ENCODE measurements at places on chromosomes 6 and 20.
A peak's percentile ranks its signal among the peaks of the same experiment; 100 is the strongest.

- DNase-seq, result no peak
Observed at GRCh38 chr6:121093928-121094327, 240.4 kb downstream of the TBC1D32 start.

DNA sequence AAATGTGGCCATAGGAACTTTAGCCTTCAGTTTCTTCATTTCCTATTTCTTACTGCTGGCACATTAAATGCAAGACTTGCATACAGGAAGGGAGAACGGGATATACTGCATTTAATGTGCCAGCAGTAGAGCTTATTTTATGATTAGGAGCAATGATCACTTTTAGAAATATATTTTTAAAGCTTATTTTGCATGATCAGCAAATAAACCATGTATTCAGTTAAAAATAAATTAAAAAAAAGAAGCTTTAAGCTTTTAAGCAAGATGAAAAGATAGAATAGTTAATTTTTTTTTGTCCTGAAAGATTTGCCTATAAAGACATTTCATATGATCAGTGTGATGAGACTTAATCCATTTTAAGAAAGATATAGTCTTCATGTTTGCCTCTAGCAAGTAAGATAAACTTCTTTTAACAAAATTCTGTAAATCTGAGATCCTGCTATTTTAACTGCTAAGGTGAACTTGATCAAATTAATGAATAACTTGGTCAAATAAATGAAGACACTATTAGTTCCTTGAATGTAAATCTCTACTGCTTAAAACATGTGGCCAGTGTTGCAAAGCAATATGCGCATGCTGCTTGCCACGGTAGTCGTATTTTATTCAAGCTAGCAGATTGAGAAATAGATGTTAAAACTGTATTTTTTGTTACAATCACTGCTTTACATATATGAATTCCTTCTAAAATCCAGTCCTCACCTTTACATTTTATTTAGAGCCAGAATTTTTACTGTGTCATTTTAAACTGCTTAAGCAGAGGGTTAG is 36.2 kb upstream of the HCRTR2 start:
- no peak for DNase-seq

DNA sequence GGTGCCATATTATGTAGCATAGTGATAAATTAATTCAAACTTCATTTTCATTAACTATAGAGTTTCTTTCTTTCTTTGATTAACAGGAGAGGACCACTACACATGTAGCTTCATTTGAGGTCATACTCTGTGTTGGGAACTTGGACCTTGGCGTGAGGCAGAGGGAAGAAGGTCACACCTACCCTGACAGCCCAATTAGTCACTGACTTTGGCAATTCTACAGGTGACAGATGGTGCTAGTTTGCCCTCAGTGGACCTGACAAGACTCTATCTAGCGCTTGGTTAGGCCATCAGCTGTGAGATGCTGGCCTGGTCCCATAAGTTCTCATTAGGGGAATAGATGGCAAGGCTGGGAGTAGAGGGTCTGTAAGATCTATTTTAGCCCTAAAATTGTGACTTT is 14.2 kb downstream of the SLX4IP start:
- no peak for DNase-seq

GRCh38 chr6:167850782-167851181 is 24.1 kb downstream of the AFDN start:
- no peak for DNase-seq

DNA sequence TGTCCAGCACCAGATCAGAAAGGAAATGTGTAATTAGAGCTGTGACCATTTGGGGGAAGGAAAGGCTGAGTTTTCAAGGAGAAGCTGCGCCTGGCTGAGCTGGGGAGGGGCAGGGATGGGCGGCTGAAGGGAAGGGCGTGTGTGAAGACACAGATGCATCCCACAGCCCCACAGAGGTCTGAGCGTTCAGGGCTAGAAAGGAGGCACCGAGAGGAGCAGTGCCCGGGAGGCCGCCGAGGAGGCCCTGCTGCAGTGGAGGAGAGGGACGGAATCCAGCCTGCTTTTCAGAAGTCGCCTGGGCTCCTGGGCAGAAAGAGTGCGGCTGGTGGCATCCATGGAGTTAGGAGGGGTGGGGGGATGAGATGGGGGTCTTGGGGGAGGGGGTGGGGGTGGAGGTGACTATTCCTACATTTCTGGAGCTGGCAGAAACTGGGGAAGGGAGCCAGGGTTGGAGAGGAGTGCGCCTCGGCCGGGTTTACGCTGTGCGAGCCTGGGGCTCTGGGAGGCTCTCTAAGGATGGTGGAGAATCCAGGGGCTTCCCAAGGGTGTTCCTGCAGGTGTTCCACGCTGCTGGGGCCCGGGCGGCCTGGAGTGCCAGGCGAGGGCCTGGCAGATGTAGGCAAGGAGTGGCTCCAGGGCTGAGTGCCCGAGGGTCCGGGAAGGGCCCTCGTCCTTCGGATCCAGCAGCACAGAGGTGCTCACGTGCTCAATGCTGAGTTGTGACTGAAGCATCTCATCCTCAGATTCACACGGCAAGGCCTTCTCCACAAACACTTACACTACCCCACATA is 41.8 kb downstream of the WDR27 start:
- DNase-seq, result peak; percentile 55

- no peak for DNase-seq
Observed at GRCh38 chr6:77624515-77624914, 28.3 kb upstream of the MEI4 start.

GRCh38 chr6:19415605-19416326 is 421.4 kb upstream of the ID4 start:
- no peak for DNase-seq

GRCh38 chr6:25297823-25298522 is 18.8 kb downstream of the CARMIL1 start:
- DNase-seq, result no peak

GRCh38 chr6:139778688-139779087 is 404.2 kb upstream of the CITED2 start:
- DNase-seq, result no peak

Measured in upper lobe of right lung (tissue), 1 donor.